ENCODE measurements at places on chromosomes 16 and 17. TPM values are rescaled to one million over a fixed set of nuclear protein-coding genes. Genes with fewer than 3 reads are reported as not detected.

The CHD9NB gene
- total RNA-seq, result 1.4 TPM

The CD300E gene
- 0.46 TPM for total RNA-seq

The PPP1R9B gene
- total RNA-seq, result 38.4 TPM

The GCGR gene
- total RNA-seq, result not detected

The ZFP3 gene
- total RNA-seq, result 9.6 TPM

The TTLL6 gene
- 0.08 TPM for total RNA-seq

The NPIPA8 gene
- total RNA-seq, result 0.16 TPM

The SLC16A3 gene
- total RNA-seq, result 10.4 TPM

The PGAP3 gene
- total RNA-seq, result 10.4 TPM

The CCL8 gene
- not detected for total RNA-seq

The RAMP2 gene
- total RNA-seq, result 41.3 TPM

The TMEM204 gene
- total RNA-seq, result 30.7 TPM

The CLEC10A gene
- total RNA-seq, result 5.4 TPM

The SDR42E2 gene
- not detected for total RNA-seq

The ENKD1 gene
- total RNA-seq, result 9.9 TPM

The MVD gene
- total RNA-seq, result 24.0 TPM

The C16orf92 gene
- total RNA-seq, result not detected

The PHLPP2 gene
- total RNA-seq, result 2.1 TPM

The SPATA33 gene
- total RNA-seq, result 1.6 TPM

The KRTAP4-1 gene
- total RNA-seq, result not detected

The FN3K gene
- 78.3 TPM for total RNA-seq

The WDR59 gene
- 47.8 TPM for total RNA-seq

The IL17C gene
- not detected for total RNA-seq

The BCL6B gene
- total RNA-seq, result 14.0 TPM

The LDHD gene
- total RNA-seq, result 71.8 TPM

The GAS2L2 gene
- total RNA-seq, result 0.27 TPM

The DOC2A gene
- total RNA-seq, result 0.35 TPM

The TBC1D3E gene
- total RNA-seq, result not detected

The ZP2 gene
- not detected for total RNA-seq

The SNAI3 gene
- total RNA-seq, result 2.9 TPM

The PLCG2 gene
- total RNA-seq, result 6.9 TPM

The CDH1 gene
- total RNA-seq, result not detected

The DNASE1L2 gene
- total RNA-seq, result 0.49 TPM

The CLEC19A gene
- not detected for total RNA-seq

The LRRC36 gene
- not detected for total RNA-seq

The MED13 gene
- total RNA-seq, result 28.3 TPM

The ADGRG3 gene
- total RNA-seq, result 0.87 TPM

The SYT17 gene
- total RNA-seq, result 0.54 TPM

The PRR35 gene
- not detected for total RNA-seq

The ZFPM1 gene
- total RNA-seq, result 4.1 TPM

The SSTR5 gene
- total RNA-seq, result 14.7 TPM

The SEPTIN1 gene
- total RNA-seq, result 1.4 TPM

The PMFBP1 gene
- total RNA-seq, result 0.19 TPM

The CFAP119 gene
- total RNA-seq, result 0.89 TPM

The ZNF629 gene
- total RNA-seq, result 17.4 TPM

The PCGF2 gene
- total RNA-seq, result 24.4 TPM

The EXOC7 gene
- total RNA-seq, result 70.9 TPM

The KIF2B gene
- total RNA-seq, result not detected
